H4 (cell line): ENCODE measurements at places on chromosomes 11 and 22.

DNA sequence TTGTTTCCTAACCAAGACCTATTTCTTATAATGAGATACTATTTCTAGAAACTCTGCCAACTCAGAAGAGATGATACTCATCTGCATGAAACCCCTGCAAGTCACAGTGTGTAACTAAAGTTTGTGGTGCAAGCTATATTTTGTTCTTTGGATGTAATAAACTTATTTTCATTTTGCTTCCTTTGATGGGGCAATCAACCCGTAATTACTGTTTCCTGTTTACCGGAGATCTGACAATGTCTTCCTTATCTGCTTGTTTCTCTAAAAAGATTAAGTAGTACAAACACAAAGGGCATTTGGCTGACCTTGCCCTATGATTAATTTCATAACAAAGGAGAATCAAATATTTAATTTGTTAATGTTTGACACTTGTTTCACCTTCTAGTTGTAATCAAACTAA lies 846.6 kb upstream of the ANO3 start:
- no peak for DNase-seq

- DNase-seq, result no peak
Observed at GRCh38 chr11:88434333-88434976, 96.9 kb upstream of the CTSC start.

- DNase-seq, result no peak
Observed at GRCh38 chr22:45190202-45190872, 26.6 kb downstream of the NUP50 start.

DNA sequence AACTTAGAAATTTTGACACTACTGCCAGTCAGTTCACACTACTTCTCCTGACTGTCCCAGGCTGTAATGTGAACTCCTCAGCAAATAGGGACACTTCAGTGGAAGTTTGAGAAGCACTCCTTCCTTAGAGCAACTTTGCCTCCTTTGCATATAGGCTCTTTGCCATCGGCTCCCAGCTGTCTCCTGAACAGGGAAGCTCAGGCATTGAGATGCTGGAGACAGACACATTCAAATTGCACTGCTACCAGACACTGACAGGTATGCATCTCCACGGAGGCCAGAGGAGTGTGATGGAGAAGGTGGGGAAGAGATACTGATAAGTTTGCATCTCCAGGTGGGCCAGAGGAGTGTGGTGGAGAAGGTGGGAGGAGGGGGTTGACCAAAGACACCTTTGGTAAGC lies 1.4 kb downstream of the TRAPPC4 start:
- no peak for DNase-seq

- no peak for DNase-seq
Observed at GRCh38 chr11:72639502-72640375, 34.5 kb downstream of the PDE2A start.

GRCh38 chr22:48976556-48977535 lies 850.8 kb downstream of the BRD1 start:
- no peak for DNase-seq

DNA sequence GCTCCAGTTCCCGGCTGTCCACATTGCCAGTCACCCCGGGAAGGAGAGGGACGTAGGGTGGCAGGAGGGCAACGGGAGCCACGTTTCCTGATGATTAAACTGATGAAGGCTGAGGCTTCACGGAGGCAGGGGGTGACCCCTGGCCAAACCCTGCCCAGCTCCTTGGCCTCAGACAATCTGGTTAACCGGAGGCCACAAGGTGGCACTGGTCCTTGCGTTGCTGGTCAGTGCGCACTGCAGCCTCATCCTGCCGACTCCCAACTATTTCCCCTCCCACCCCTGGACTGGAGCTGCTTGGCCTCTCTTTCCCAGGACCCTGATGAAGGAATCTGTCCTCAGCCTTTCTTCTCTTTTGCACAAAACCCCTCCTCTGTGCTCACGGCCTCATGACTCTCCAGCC lies 75.3 kb downstream of the PDE2A start:
- no peak for DNase-seq

DNA sequence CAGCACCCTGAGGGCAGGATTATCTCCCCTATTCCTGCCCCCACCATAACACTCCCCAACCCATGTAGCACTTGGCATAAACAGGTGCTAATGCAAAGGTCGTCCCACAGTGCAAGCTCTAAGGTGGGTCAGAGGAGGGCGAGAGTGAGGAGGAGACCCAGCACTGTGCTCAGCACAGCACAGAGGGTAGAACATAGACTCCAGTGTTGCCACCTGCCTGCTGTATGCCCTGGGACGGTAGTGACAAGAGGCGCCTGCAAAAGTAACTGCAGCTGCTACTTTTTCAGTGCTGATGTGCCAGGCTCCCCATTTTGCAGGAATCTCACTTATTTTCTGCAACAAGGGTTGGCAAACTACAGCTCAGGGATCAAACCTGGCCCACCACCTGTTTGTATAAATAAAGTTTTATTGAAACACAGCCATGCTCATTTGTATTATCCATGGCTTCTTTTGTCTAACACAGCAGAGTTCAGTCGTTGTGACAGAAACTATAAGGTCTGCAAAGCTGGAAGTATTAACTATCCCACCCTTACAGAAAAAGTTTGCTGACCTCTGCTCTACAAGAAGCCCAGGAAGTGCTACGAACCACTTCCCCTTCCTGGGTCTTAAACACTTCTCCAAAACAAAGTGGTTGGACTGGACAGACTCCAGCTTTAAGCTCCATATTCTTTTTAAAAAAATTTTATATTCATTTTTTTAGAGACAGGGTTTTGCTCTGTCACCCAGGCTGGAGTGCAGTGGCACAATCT lies 16.9 kb upstream of the CDC42BPG start:
- no peak for DNase-seq

- no peak for DNase-seq
Observed at GRCh38 chr11:859394-860131, 16.9 kb downstream of the TSPAN4 start.
